ENCODE measurements at places on chromosomes 3 and 15.

- DNase-seq = no peak
Measured at GRCh38 chr3:162491952-162492351, 995.3 kb downstream of the OTOL1 start.

GRCh38 chr3:94065122-94065521, 2.3 kb downstream of the NSUN3 start:
- DNase-seq = no peak

DNA sequence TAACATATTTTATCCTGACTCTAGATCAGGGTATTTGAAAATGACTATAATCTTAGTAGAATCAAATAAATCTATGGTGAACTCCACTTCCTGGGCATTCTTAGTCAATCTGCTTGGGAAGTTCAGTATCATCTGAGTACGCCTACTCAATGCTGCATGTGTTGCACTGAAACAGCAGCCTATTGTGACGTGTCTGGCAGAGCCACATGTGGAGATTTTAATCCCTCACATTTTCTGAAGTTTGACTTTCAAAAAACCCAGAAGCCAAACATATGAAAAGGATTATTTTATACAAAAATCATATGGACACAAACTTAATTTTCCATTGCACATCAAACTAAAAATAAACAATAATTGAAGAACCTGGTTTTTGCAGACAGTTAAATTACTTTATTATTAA, 798.3 kb downstream of the ROBO1 start:
- no peak for DNase-seq

DNA sequence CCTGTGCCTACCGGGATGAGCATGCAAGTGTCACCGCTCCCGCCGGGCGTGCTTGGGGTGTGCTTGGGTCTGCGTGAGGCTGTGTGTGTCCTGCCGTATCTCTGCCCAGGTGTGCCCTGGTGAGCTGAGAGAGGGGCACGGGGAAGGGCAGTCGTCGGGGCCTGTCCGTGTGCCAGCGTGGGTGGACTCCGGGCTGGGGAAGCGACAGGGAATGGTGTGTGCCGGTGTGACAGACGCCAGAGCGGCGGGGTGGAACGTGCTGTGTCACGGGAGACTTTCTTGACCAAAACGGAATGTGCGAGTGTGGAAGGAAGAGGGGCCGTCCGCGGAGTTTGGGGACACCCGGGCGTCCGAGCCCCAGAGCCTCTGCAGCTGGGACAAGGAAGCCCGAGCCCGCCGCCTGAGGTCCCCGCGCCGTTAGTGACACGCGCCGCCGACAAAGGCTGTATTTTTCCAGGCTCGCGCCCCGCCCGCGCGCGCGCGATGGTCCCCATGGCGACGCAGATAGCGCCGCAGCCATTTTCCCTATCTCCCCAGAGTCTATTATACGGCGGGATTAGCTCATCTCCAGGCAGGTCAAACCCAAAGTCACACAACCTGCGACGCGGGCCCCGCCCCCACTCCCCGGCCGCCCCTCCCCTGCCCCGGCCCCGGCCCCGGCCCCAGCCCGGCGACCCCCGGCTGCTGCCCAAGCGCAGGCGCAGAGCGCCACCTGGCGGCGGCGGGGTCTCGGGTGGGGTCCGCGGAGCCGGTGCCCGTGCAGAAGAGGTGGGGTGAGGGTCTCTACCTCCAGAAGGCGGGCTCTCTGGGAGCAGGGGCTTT, 4.5 kb upstream of the GATA2 start:
- no peak for DNase-seq

DNA sequence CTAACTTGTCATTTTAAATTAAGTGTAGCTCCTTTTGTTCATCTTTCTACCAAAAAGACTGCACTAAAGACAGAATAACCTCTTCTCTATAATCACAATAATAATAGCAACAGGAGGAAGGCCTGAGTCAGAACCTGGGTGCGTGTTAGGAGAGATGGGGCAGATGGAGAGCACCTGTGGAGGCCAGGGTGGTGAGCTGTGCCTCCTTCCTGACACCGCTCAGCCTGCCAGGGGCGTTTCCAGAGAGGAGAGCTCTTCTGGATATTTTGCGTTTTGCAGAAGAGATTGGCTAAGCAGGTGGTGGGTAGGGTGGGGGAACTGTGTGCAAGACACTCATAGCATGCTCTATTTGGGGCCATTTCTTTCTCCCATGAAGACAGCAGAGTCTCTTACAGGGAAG, 83.5 kb downstream of the MEGF11 start:
- no peak for DNase-seq

DNA sequence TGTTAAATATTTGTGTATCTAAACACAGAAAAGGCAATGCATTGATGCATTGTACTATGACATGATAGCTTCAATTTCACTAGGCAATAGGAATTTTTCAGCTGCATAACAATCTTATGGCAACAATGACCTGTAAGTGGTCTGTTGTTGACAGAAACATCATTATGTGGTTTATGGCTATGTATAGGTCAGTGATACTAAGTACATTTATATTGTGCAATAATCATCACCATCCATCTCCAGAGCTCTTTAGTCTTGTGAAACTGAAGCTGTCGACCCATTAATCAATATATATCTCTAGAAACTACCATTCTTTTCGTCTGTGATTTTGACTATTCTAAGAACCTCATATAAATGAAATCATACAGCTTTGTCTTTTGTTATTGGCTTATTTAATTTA, 200.1 kb upstream of the ZNF717 start:
- DNase-seq = no peak

- no peak for DNase-seq
Measured at GRCh38 chr15:25333049-25333448, 105.8 kb downstream of the UBE3A start.
